ENCODE measurements at places on chromosomes 12 and 14. TPM values are rescaled to one million over a fixed set of nuclear protein-coding genes. Genes with fewer than 3 reads are reported as not detected.

The ACSM4 gene
- total RNA-seq, result not detected

The PIWIL1 gene
- not detected for total RNA-seq

The PARP11 gene
- 1.7 TPM for total RNA-seq

The CLEC4D gene
- not detected for total RNA-seq

The REM2 gene
- total RNA-seq, result 0.31 TPM

The FGF23 gene
- total RNA-seq, result not detected

The HSPA2 gene
- total RNA-seq, result 45.6 TPM

The TAS2R14 gene
- 0.83 TPM for total RNA-seq

The FOXG1 gene
- total RNA-seq, result 0.09 TPM

The SDS gene
- 0.64 TPM for total RNA-seq

The SIX1 gene
- 7.8 TPM for total RNA-seq

The AICDA gene
- total RNA-seq, result 0.15 TPM

The BEGAIN gene
- 11.0 TPM for total RNA-seq

The PTGES3 gene
- 408 TPM for total RNA-seq

The FERMT2 gene
- total RNA-seq, result 39.7 TPM

The ABCD2 gene
- not detected for total RNA-seq

The OTX2 gene
- not detected for total RNA-seq

The GRIP1 gene
- 0.71 TPM for total RNA-seq

The P2RX2 gene
- not detected for total RNA-seq

The FAM161B gene
- 2.2 TPM for total RNA-seq

The CDC42BPB gene
- 74.1 TPM for total RNA-seq
